ENCODE measurements at places on chromosomes 2 and 18. TPM values are rescaled to one million over a fixed set of nuclear protein-coding genes. Genes with fewer than 3 reads are reported as not detected.

- DNase-seq: no peak
Observed at GRCh38 chr2:54310961-54311360, 54.9 kb upstream of the TSPYL6 start.

The LIPG gene
- 8.0 TPM for total RNA-seq

GRCh38 chr2:88187038-88187676 lies 17.0 kb downstream of the THNSL2 start:
- DNase-seq: no peak

The CNTNAP5 gene
- total RNA-seq: 1.4 TPM

GRCh38 chr2:23645230-23645808 lies 260.3 kb downstream of the KLHL29 start:
- no peak for DNase-seq

DNA sequence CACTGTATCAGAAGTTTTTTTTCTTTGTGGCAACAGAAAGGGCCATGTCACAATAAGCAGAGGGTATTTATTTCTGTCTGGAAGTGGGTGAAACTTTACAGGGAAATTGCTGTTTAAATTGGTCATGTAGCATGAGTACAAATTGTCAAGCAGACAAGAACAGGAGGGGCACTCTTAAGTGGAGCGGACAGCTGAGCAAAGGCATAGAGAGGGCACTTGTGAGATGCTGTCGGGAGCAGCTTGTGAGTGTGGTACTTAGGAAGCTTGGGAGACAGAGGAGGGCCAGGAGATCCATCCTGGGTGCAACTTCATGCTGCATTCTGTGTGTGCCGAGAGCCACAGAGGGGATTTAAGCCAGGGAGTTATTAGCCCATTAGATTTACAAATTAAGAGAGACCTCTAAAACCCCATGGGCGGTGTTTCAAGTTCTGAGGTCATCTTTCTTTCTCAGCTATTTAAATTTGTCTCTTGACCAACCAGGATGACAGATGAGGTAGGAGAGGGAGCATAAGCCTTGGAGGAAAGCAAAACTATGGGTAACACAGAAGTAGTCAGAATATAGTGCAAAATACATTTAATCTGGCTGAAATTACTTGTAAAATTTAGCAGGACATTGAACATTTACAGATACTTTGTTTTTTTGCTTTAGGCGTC lies 30.4 kb downstream of the INPP4A start:
- no peak for DNase-seq

DNA sequence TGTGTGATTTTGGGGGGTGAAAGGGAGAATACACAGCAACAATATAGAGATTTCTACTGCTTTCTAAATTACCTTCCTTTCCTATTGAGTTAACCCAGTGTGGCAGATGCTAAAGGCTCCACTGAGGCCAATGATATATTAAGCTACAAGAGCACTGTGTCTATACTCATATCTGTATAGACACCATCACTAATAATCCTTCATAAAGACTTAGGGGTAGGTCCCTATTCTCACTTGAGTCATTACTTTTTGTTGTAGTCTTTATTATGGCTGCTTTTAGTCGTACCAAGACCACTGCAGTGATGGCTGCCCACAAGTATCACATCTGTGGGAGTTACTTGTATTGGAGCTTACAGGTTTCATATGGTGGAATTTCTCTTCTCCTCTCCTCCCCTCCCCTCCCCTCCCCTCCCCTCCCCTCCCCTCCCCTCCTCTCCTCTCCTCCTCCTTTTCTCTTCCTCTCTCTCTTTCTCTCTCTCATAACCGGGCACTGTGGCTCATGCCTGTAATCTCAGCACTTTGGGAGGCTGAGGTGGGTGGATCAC lies 637.6 kb downstream of the ADCYAP1 start:
- no peak for DNase-seq

GRCh38 chr2:204364860-204365535 lies 180.3 kb upstream of the PARD3B start:
- DNase-seq: no peak

The SPC25 gene
- 0.43 TPM for total RNA-seq

The CD8B gene
- 1.0 TPM for total RNA-seq

GRCh38 chr2:235357881-235358280 lies 136.0 kb upstream of the AGAP1 start:
- no peak for DNase-seq

DNA sequence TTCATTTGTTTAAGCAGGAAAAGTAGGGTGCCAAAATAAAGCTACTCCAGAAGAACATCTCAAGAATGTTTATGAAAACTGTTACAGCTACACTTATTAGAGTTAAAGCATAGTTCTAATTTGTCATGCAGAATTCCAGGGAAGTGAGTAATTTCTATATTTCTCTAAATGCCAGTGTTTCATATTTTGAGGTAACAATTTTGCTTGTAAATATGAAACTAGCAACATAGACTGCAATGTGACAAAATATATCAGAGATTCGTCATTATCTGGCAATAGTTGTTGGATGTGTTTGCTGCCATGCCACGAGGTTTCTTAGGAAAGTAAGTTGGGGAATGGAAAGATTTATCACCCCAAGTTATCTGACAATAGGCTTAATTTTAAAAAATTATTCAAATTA lies 424.1 kb upstream of the ZEB2 start:
- DNase-seq: no peak

DNA sequence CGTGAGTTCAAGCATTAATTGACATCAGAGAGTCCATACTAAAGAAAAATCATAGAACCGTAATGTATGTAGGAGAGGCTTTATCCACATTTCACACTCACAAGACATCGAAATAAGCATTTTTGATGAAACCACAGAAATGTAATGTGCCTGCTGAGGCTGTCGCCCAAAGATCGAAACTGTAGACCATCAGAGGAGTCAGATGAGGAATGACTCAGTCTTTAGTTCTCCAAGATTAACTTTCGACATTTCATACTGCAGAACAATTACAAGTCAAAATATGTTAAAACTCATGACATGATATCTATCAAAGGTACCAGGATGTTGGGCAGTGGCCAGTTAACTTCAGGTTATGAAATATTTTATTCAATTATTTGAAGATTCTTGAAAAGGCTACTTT lies 79.6 kb downstream of the RAB31 start:
- no peak for DNase-seq

DNA sequence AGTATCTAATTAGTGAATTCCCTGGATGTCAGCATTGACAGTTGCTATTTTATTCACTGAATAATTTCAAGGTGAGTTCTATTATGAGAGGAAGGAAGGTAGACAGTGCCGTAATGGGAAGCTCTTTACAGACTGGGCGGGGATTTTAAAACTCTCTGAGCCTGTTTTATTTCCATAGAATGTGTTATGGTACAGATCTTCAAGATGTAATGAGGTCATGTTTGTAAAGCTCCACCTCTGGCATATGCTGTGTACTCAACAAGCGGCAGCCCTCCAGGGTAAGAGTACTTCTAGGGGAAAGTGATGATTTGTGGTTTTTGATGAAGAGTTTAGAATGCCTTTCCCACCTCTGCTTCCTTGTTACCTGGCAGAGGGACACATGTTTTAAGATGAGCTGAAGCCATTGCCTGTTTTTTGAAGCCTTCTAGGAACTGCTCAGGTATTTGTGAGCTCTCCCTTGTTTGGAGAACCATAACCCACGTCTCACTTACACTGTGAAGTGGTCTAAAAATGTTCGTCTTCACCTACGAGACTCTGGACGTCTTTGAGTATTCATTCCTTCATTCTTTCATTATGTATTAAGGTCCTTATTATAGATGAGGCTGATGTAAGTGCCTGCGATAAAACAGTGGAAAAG lies 251.2 kb downstream of the PTGR3 start:
- no peak for DNase-seq

DNA sequence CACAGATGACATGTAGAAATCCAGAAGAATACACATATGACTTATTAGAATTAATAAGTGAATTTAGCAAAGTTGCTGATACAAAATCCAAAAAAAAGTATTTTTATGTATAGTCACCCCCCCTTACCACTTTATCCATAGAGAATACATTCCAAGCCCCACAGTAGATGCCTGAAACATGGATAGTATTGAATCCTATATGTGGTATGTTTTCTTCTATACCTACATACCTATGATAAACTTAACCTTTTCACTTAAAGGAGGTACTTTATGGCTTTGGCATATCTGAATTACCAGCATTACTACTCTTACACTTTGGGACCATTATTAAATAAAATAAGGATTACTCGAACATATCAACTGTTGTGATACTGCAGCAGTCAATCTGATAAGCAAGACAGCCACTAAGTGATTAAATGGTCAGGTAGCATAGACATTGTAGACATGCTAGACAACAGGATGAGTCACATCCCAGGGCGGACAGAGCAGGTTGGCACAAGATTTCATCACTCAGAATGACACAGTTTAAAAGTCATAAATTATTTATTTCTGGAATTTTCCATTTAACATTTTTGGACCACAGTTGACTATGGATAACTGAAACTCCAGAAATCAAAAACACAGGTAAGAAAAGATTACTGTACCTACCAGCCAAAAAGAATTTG lies 208.2 kb upstream of the CHAC2 start:
- no peak for DNase-seq

GRCh38 chr2:197673106-197673505 lies 2.3 kb downstream of the RFTN2 start:
- no peak for DNase-seq

The PLGLB1 gene
- total RNA-seq: not detected

DNA sequence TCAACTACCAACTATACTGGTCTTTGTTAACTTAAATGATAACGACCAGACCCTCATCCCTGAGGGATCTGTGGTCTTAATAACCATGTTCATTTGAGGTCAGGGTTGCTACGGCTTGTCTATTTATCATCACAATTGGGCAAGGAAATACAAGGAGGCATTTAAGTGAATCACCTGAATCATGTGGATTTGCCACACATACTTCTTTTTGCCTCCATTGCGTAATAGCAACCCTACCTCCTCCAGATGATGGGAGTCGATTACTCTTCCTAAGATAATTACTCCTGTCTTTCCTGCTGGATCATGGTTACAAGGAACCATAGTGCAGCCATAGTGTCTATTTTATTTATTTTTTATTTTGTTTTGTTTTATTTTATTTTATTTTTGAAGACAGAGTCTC lies 42.2 kb downstream of the TAF4B start:
- no peak for DNase-seq

The NDUFS1 gene
- total RNA-seq: 35.9 TPM

- no peak for DNase-seq
Observed at GRCh38 chr2:143906850-143907249, 613.1 kb downstream of the ZEB2 start.

DNA sequence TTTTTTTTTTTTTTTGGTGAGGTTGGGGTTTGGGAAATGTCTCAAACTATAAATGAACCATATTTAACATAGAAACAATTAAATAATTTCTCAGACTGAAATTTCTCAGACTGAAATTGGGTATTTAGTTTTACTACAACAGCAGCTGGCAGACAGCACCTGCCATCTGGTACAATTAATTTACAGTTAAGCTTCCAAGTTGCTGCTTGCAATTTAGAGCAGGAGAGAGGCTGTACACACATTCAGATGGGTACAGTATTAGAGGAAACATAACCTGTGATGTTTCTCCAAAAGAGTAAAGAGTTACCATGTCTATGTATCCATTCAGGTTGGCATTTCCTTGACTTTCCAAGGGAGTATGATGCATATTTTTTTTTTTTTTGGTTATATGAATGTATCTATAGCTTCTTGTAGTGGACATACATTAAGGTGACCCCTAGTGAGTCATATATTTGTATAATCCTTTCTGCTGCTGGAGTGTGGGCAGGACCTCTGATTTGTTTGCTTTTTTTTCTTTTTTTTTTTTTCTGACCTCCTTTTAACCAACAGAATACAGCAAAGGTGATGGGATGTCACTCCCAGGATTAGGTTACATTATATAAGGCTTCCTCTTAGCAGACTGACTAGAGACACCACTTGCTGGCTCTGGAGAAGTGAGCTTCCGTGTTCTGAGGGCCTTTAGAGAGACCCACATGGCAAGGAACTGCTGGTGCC lies 201.7 kb downstream of the PTH2R start:
- DNase-seq: no peak

DNA sequence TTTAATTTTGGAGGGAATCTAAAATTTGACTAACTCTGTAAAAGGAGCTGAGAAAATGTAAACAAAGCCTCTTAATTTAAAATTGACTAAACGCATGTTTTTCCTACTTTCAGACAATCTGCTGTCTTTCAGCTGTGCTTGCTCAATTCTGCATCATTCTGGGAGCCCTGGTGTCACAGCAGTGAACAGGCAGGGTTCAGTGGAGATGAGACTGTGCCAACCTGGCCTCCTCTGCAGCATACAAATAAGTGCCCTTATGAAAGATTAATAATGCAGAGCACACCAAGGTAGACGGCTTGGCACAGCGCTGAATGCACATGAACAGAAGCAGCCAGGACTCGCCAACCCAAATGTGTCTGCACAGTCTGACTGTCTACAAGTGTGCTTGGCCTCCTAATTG lies 222.0 kb upstream of the CHAC2 start:
- no peak for DNase-seq

The NEDD4L gene
- 24.5 TPM for total RNA-seq

GRCh38 chr2:109615637-109616144 lies 1.5 kb downstream of the SOWAHC start:
- DNase-seq: no peak

The FOXI3 gene
- total RNA-seq: not detected

DNA sequence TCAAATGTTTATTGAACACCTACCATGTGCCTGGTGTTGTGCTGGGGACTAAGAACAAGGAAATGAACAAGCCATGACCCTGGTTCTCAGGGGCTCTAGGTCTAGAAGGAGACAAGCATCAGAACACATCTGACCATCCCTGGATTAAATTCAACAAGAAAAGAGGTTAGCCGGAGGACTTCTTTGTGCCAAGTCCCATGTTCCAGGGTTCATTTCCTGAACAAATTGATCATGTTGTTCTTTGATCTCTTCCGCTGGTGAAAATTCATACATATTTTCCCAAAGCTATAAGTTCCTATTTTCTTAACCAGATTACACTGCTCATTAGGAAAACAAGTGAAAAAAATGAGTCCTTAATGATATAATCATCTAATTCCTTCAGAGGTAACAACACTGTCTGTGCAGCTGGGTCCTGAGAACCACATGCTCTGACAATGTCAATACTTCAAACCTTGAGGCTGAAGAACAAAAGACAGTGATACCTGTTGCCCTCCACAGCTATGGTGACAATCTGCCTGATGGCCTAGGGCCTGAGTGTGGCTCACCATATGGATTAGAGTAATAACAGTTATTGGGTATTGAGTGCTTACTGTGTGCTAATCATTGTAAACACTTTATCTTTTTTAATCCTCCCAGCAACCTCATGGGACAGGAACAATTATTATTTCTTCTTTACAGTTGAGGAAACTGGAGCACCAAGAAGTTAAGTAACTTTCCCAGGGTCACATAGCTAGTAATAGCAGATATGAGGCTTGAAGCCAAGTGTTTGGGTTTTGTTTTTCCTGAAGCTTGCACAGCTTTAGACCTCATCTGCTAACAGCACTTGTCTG lies 24.6 kb upstream of the INO80C start:
- DNase-seq: no peak

- no peak for DNase-seq
Observed at GRCh38 chr2:240151477-240152031, 11.1 kb upstream of the OTOS start.

Measured in uterus (tissue), 4 donors.